ENCODE measurements at places on chromosomes 5 and 9. TPM values are rescaled to one million over a fixed set of nuclear protein-coding genes. Genes with fewer than 3 reads are reported as not detected.

GRCh38 chr5:100634937-100635534 lies 99.9 kb downstream of the FAM174A start:
- no peak overlapping the region for H3K4me3 ChIP-seq
- no peaks in the 10 kb centered on the region for H3K36me3 ChIP-seq
- H3K4me1 ChIP-seq, result no peaks in the 10 kb centered on the region
- no peak for DNase-seq

DNA sequence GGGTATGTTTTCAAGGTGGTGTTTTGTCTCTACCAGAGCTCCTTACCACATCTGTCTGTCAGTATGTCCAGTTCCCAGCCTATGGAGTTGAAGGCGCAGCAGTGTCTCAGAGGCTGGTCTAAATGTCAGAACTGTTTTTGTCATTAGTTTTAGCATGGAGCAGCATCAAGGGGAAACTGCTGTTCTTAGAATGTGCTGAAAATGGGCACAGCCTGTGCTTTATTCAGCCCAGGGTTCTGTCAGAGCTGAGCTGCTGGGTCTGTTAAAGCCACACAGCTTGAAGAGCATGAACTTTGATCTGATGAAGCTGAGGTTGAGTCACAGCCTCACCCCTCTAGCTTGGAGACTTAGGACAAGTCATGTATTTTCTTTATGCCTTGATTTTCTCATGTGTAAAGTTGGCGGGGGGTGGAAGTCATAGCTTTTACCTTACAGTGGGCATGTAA lies 71.9 kb downstream of the RALGPS1 start:
- DNase-seq, result no peak
- H3K4me3 ChIP-seq, result no peak overlapping the region
- H3K27me3 ChIP-seq, result no peaks in the 10 kb centered on the region

The GABRA6 gene
- not detected for total RNA-seq

The SH3TC2 gene
- 1.4 TPM for total RNA-seq

The MARCOL gene
- not detected for total RNA-seq

DNA sequence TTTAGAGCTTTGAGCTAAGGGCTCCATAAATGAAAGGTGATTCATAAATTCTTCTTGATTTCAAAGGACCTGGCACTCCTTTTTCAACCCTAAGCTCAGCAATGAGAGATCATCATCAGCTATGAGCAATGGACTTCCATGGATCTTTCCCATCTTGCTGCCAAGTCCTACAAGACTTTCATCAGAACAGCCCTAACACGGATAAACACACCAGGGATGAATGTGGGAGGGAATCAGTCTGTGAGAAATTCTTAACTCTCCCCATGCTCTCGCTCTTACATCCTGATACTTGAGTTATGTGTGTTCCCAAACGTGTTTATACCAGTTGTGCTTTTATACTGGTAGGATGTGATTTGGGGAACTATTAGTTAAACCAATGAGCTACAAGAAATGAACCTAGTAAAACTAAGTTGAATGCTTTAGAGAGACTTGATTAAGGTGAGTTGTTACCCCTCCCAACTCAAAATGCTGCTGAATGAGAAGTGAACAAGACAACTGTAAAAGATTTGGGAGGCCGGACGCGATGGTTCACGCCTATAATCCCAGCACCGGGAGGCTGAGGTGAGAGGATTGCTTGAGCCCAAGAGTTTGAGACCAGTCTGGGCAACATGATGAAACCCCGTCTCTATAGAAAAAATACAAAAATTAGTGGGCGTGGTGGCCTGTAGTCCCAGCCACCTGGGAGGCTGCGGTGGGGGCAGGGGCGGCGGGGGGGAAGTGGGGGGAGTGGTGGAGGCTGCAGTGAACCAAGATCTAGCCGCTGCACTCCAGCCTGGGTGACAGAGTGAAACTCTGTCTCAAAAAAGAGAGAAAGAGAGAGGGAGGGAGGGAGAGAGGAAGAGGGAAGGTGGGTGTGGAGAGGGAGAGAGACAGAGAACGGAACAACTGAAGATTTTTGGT lies 5.2 kb upstream of the RPL26L1 start:
- H3K27me3 ChIP-seq, result peaks cover 8% of the 10 kb centered on the region
- H3K4me1 ChIP-seq, result no peaks in the 10 kb centered on the region
- H3K27ac ChIP-seq, result peak overlapping the region; percentile 12
- H3K4me3 ChIP-seq, result no peak overlapping the region
- H3K36me3 ChIP-seq, result peaks cover 7% of the 10 kb centered on the region

The PCDHB13 gene
- total RNA-seq, result 7.4 TPM

- no peak for DNase-seq
- no peaks in the 10 kb centered on the region for H3K4me1 ChIP-seq
- no peak overlapping the region for H3K27ac ChIP-seq
Measured at GRCh38 chr5:88374391-88374790, 105.7 kb upstream of the TMEM161B start.

The TNFSF8 gene
- total RNA-seq, result not detected

The FOXD1 gene
- total RNA-seq, result 0.19 TPM

- H3K27me3 ChIP-seq, result peaks cover 4% of the 10 kb centered on the region
- no peaks in the 10 kb centered on the region for H3K36me3 ChIP-seq
- H3K4me3 ChIP-seq, result peak overlapping the region; percentile 73
Measured at GRCh38 chr5:140362875-140363630, 3.1 kb downstream of the SLC4A9 start.

- no peaks in the 10 kb centered on the region for H3K36me3 ChIP-seq
- H3K4me1 ChIP-seq, result no peaks in the 10 kb centered on the region
- peaks cover 6% of the 10 kb centered on the region for H3K27me3 ChIP-seq
- H3K4me3 ChIP-seq, result no peak overlapping the region
- no peak overlapping the region for H3K27ac ChIP-seq
Measured at GRCh38 chr9:133433351-133433843, 11.2 kb downstream of the ADAMTS13 start.

The OSMR gene
- total RNA-seq, result 0.19 TPM

DNA sequence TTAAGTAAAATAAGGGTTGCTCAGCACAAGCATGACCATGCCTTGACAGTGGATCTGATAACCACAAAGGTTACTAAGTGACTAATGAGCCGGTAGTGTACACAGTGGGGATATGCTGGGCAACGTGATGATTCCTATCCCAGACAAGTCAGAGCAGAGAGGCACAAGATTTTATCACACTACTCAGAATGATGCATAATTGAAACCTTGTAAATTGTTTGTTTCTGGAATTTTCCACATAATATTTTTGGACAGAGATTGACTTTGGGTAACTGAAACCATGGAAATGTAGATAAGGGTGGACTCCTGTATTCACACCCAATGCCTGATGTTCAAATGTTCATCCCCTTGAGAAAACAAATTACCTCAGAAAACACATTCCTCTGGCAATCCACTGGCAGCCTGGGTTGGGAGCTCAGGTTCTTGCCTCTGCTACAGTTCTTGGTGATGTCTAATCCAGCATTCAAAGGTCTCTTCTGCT lies 16.2 kb upstream of the ERAP1 start:
- no peaks in the 10 kb centered on the region for H3K27me3 ChIP-seq
- no peak overlapping the region for H3K4me3 ChIP-seq
- H3K27ac ChIP-seq, result no peak overlapping the region
- no peaks in the 10 kb centered on the region for H3K36me3 ChIP-seq

DNA sequence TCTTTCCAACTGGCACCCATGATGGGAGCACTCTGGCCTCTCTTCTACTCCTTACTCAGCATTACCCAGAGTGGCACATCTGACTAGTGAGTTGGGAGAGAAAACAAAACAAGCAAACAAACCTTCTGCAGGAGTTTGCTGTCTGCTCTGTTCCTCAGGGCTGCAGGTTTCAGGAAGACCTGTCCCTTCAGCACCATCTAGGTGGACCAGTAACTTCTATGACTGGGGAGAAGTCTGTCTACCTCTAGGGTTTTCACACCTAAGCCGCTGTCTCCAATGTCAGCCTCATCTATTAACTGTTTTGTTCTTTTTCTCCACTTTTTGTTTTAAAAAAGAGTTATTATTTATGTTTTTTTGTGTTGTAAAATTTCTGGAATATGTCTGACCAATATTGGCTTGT lies 58.7 kb downstream of the RAB3C start:
- no peak overlapping the region for H3K27ac ChIP-seq

The PCDHGA10 gene
- total RNA-seq, result 14.6 TPM

The NR2F1-AS1 gene
- total RNA-seq, result 10.6 TPM

The NAIP gene
- 39.4 TPM for total RNA-seq

Data from progenitor cell of endocrine pancreas (in vitro differentiated cells).